ENCODE measurements at places on chromosomes 16 and 17.

- no peak for DNase-seq
Observed at GRCh38 chr17:74647871-74648672, 24.5 kb upstream of the CD300E start.

- DNase-seq: peak; percentile 4
Observed at GRCh38 chr17:20267459-20267842, 199.9 kb downstream of the LGALS9B start.

- no peak for DNase-seq
Observed at GRCh38 chr16:83205896-83206295, 579.1 kb downstream of the CDH13 start.

- DNase-seq: peak; percentile 75
Observed at GRCh38 chr17:40362696-40363110, 1.8 kb downstream of the GJD3 start.

DNA sequence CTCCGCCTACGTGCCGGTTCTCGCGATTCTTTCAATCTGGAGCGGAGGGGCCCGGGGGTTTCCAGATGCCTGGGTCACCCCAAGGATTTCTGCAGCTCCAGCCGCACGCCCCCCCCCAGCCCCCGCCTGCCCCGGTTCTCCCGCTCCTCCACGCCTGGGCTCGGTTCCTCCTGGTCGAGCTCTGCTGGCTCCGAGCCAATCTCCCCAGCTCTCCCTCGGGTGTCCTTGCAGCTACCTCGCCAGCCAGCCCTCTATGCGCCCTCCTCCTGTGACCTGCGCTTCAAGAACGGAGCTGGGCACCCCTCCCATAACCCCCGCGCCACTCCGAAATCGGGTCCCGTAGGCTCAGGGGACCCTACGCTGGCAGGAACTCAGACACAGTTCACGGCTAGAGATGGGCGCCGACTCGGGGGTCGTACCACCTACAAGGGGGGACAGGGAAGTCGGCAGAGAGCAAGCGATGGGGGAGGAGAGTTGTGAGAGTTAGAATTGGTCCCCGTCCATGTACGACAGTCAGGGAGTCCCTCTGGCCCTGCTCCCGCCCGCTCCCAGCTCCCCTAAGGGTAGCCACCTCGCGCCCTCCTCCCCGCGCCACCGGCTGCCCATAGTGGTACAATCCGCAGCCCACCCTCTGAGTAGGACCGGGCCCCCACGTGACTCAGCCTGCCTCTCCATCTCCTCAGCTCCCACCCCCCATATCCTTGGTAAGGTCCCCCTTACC lies 961 bp downstream of the FGF11 start:
- DNase-seq: no peak

DNA sequence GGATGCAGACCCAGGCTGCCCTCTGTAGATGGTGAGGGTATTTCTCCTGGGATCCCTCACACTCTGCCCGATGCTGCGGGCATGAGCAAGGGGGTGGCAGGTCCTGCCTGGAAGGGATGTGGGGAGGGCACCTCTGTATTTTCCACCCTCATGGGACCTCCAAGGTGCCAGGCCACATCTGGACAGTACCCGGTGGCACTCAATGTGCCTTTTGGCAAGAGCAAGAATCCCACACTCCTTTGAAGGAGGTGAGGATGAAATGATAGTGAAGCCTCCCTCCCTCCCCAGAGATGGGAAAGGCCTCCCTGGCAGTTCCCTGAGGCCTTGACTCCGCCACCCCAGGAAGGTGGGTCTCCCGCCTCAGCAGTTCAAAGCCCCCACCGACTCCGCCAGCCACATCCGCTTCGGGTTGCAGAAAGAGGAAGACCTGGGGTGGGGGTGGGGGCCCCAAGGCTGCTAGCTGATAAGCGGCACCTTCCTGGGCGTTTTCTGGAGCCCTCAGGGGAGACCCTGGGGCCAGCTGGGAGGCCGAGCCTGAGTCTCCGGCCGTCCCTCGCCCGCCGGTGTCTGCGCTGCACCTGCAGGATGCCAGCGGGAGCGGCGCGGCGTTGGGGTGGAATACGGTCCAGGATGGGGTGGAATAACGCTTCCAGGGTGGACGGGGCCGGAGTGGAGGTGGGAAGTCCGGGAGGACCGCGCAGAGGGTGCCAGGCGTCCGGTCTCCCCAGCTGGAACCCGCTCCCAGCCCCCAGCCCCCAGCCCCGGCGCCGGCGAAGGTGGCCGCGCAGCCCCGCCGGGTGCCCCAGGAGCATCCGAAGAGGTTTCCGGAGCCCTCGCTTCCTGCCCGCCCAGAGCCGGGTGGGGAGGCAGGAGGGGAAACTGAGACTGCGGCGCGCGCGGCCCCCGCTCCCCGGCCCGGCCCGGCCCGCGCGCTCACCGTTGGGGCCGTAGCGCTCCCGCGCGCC lies 718 bp downstream of the ATP2A3 start:
- DNase-seq: no peak

Measured in fibroblast of pulmonary artery (primary cell).